ENCODE measurements at places on chromosomes 13 and 19. TPM values are rescaled to one million over a fixed set of nuclear protein-coding genes. Genes with fewer than 3 reads are reported as not detected.

Gene OLFM4
- 0.26 TPM for total RNA-seq

Gene DCT
- under 0.01 TPM for total RNA-seq

Gene GSX1
- total RNA-seq = not detected

Gene CHERP
- 7.0 TPM for total RNA-seq

Gene NR1H2
- total RNA-seq = 79.9 TPM

Gene TNFAIP8L1
- 2.4 TPM for total RNA-seq

Gene SEMA6B
- 1.3 TPM for total RNA-seq

Gene FOSB
- total RNA-seq = 0.44 TPM

Gene CALM3
- total RNA-seq = 261 TPM

Gene GIPC3
- total RNA-seq = under 0.01 TPM

Gene LMO7
- 578 TPM for total RNA-seq

Gene AP1M2
- 0.19 TPM for total RNA-seq

Gene HSPB6
- total RNA-seq = 106 TPM

Gene MBD3L3
- total RNA-seq = not detected

Gene MYO1F
- total RNA-seq = 0.19 TPM

Gene ATP13A1
- 27.3 TPM for total RNA-seq

Gene SLC44A2
- total RNA-seq = 62.0 TPM

Gene SWSAP1
- total RNA-seq = 0.31 TPM

Gene IL12RB1
- 0.26 TPM for total RNA-seq

Gene ZNF208
- total RNA-seq = 1.1 TPM

Gene REEP6
- total RNA-seq = 0.92 TPM

Gene CEACAM18
- total RNA-seq = not detected

Gene ATCAY
- total RNA-seq = not detected

Gene KLK12
- not detected for total RNA-seq

Gene C1QTNF9
- not detected for total RNA-seq

Gene PRDX2
- 208 TPM for total RNA-seq

Gene NLRP4
- not detected for total RNA-seq

Gene UQCRFS1
- total RNA-seq = 25.2 TPM

Gene ISYNA1
- total RNA-seq = 9.6 TPM

Gene ADAMTSL5
- total RNA-seq = 3.7 TPM

Gene DLL3
- 0.06 TPM for total RNA-seq

Gene LYPD5
- total RNA-seq = 0.40 TPM

Gene DNASE2
- total RNA-seq = 31.8 TPM

Gene APOC4
- not detected for total RNA-seq

Gene SLC1A6
- total RNA-seq = not detected

Gene FAM32A
- total RNA-seq = 111 TPM

Gene RETN
- total RNA-seq = not detected

Gene SIGLEC12
- not detected for total RNA-seq

Gene DAND5
- total RNA-seq = 0.13 TPM

Gene NAPSA
- 0.06 TPM for total RNA-seq

Gene ZNF99
- not detected for total RNA-seq

Gene TMEM59L
- 4.0 TPM for total RNA-seq

Gene PSG1
- not detected for total RNA-seq

Gene PRODH2
- total RNA-seq = not detected

Gene ATXN8OS
- total RNA-seq = not detected

Gene SPACA4
- total RNA-seq = not detected
